ENCODE measurements at places on chromosomes 5 and 9.

GRCh38 chr5:74067748-74068541, 441.9 kb downstream of the ARHGEF28 start:
- DNase-seq = no peak

DNA sequence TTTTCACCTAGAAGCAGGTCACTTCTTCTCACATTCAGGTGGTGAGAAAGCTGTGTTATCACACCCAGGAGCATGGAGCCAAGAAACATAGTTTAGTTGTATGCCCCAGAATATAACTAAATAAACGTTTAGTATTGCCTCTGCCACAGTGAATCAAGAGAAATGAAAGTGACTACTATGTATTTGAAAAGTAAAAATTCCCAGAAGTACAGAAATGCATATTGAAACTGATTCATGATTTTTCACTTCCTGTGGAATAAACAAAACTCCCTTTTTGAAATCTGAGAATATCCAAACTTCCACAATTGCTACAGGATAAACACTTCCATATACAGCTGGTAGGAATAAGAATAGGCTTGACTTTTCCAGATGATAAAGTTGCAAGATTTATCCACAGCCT, 15.3 kb upstream of the NINJ1 start:
- no peak for DNase-seq

DNA sequence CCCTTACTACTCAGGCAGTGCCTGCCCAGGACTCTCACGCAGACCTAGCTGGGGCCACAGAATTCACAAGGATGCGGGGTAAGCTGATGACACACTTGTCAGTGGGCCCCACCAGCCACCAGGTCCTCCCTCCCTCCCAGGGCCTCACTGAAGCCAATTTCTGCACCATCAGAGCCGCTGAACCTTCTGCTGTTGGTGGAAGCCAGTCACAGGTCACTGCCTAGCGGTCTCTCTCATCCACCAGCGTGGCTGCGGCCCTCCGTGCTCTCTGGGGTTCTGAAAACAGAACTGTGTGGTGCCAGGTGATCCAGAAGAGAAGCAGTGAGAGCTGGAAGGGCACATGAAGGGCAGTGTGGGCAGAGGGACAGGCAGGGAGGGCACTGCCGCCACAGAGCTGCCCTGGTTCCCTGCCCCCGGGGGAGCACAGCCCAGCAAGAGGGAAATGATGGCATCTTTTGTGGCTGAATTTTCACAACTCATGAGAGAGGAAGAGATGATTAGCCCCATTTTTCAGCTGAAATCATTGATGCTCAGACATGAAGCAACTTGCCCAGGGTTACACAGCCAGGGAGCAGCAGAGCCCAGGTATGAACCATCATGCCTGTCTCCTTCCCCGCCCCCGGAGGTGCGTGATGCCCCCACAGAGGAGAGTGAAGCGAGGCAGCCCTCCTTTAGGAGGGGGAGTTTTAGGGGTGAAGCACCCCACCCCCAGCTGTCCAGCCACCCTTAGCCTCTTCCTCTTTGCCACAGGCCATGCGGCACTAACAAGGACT, 41.4 kb upstream of the CPLX2 start:
- DNase-seq = no peak

- DNase-seq = no peak
Observed at GRCh38 chr5:56649569-56649968, 165.8 kb upstream of the MAP3K1 start.

DNA sequence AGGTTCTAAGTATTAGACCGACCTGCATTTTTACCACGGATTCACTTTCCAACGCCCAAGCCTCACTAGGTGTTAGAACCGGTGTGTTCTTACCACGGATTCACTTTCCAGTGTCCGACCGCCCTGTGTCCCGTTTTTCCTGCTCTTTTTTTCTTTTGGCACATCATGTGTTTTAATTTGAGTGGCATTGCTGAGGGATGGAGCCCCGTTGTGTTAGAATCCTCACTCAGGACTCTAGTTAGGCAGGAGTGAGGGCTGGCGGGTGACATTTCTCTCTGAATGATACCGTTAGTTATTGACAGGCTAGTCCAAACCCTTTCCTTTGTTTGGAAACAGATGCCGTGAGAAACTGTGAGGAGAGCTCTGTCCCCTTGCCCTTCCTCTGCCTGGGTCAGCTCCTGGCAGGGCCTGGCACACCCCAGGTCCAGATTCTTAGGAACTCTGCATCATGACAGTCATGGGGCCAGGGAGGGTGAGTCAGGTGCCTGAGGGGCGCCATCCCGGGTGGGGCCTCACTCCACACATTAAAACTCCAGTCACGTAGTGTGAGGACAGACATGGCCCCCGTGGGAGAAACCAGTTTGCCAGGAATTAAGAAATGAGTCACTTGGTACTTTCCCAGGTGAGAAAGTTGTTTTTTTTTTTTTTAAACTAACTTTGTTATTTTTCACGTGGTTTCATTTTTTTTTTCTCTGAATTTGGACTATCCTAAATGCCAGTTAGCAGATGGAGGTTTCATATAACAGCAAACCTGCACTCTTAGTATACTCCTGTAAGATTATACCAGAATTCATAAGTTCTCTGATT, 15.8 kb downstream of the EXOC3 start:
- DNase-seq = no peak
